ENCODE measurements at places on chromosomes 13 and 19.

- no peak for DNase-seq
Measured at GRCh38 chr19:4510435-4511255, 7.6 kb downstream of the PLIN4 start.

DNA sequence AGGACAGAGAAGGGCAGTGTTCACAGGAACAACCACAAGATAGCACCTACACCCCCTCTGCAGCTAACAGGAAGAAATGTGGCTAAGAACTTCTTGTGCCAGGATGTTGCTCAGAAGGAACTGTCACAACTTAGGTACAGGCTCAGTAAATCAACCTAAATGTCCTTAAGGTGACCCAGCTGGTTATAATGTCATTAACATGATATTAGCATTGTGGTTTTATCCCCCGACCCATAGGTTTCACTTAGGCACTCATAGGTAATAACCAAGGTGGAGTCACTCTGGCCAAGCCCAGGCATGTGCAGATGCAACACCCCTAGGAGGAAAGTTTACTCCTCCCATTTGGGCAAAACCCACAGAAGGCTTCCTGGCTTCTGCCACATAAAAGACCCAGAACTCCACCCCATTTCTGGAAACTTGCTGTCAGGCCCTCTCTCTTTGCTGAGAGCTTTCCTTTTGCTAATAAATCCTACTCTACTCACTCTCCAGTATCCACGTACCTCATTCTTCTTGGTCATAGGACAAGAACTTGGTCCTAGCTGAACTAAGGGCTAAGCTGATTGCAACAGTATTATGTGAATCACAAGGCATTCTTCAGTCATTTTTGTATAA, 951.3 kb downstream of the SLITRK5 start:
- no peak for DNase-seq

DNA sequence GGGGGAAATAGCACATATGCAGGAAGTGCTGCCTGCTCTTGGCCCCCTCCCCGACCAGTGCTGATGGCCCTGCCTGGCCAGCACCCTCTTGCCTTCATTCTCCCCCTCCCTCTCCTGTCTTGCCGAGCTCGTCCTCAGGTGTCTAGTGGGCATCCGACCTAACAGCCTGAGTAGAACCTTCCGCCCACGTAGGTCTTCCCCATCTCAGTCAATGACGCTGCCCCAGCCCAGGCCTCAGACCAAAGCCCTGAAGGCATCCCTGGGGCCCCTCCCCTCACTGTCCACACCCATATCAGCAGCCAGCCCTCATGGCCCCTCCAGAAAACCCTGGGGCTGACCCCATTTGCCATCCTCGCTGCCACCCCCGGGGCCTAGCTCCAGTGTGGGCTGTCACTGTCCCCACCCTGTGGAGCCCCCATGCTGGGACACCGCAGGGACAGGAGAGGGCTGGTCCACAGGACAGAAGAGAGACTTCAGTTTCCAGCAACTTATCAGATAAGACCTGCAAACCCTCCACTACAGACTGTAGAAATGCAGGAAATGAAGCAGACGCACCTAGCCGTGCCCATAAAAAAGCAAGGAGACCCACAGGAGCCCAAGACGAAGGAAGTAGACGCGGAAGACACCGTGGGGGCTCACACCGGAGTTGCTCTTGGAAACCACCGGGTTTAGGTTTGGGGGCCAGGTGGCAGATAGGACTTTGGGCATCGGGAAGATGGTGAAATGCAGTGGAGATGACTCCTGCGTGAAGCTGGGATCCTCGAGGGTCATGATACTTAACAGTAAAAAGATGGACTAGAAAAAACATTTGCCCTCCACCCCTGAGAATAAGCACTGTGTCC, 38.3 kb downstream of the AP1M1 start:
- no peak for DNase-seq

- no peak for DNase-seq
Measured at GRCh38 chr13:43239275-43239840, 216.0 kb downstream of the DNAJC15 start.

- no peak for DNase-seq
Measured at GRCh38 chr19:6041071-6041470, 63.1 kb upstream of the RANBP3 start.

DNA sequence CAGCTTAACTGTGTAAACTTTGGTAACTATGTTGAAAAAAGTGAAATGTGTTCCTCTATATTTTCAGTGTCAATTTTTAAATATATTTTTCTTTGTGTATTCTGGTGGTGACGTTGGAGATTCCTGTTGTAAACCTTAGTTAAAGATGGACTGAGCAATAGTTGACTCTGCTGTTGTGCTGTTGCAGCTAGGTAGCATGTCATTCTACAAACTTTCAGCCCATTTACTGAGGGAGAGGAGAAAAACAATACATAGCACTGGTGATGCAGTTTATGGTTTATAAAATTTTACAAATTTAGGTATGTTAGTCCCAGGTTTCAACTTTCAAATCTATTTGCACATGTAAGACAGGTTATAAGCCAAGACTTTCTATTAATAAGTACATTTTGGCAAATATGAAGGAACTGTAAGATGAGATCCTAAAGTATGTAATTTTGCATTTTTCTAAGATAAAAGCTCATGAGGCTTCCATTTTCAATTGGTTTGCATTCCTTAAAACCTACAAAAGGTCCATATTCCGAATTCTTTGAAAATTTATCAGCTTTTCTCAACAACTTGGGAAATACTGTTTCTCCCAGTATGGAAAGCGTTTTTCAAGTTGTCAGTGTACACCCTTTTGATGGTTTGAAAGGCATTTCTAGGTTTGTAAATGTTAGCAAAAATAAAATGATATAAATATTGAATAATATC, 1.5 kb downstream of the NDFIP2 start:
- DNase-seq, result no peak

GRCh38 chr19:56191711-56192110, 5.9 kb downstream of the ZSCAN5B start:
- no peak for DNase-seq

DNA sequence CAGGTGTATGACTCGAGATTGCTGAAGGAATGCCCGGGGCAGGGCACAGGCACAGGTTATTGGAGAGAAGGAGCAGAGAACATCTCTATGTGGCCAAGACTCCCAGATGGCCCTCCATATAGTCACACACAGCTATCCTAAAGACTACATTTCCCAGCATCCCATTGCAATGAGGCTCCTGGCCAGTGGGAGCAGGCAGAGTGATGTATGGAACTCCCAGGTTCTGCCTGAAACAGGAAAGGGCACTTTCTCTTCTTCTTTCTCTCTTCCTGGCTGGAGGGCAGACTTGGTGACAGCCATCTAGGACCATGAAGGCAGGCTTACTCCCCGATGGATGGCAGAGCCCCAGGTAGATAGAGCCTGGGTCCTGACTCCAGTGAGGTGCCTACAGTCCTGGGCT, 13.5 kb downstream of the PPP1R13L start:
- no peak for DNase-seq

GRCh38 chr13:112857914-112858490, 111.0 kb upstream of the MCF2L start:
- DNase-seq, result no peak

DNA sequence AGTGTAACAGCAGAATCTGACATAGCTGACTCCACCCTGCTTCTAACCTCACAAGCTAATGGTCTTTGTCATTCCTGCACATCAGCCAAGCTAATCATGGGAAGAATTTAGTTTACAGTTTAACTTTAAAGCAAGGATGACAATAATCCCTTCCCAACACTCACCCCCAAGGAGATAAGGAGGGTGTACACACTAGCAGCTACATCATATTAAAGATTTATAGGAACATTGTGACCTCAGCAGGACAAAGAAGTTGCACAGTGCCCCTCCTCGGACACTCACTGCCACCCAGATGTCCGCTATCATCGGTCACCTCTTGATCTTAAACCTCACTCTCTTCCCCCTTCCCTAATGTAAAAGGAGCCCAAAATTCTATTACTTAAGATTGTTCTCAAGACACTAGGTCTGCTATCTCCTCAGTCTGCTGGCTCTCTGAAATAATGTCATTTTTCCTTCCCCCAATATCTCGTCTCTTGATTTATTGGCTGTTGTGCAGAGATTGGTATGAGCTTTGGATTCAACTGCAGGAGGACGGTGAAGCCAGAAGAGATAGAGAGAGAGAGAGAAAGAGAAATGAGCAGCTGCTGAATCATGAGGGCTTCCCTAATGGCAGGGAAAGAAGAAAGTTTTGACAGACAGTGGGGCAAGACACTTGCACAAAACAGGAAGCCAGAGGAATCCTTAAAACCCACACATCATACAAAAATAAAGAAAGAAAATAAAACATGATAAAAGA, 17.5 kb upstream of the FFAR2 start:
- no peak for DNase-seq

GRCh38 chr19:48452289-48453190, 2.8 kb upstream of the KCNJ14 start:
- DNase-seq, result no peak

GRCh38 chr13:98352226-98352625, 175.2 kb upstream of the RNF113B start:
- no peak for DNase-seq

GRCh38 chr13:67226696-67227095, 3.4 kb downstream of the PCDH9 start:
- DNase-seq, result no peak

- DNase-seq, result no peak
Measured at GRCh38 chr19:991174-991931, 7.2 kb downstream of the WDR18 start.

- DNase-seq, result no peak
Measured at GRCh38 chr13:54183166-54183565, 1154.6 kb downstream of the OLFM4 start.

DNA sequence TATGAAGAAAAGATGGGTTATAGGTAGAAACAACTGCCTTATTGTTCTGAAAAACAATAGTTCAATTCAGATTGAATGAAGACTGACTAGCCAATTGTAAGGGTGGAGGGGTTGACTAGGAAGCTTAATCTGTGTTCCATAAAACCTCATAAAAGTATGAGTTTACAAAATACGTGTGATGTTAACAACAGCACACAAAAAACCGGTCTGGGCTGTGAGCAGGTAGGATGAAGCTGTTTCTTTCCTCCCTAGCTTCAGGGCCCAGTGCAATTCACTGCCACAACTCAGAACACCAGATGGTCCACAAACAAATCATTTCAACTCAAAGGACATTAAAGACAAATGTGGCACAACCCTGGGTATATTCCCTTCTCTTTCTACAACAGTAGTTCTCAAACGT, 3.2 kb downstream of the OXGR1 start:
- DNase-seq, result no peak

DNA sequence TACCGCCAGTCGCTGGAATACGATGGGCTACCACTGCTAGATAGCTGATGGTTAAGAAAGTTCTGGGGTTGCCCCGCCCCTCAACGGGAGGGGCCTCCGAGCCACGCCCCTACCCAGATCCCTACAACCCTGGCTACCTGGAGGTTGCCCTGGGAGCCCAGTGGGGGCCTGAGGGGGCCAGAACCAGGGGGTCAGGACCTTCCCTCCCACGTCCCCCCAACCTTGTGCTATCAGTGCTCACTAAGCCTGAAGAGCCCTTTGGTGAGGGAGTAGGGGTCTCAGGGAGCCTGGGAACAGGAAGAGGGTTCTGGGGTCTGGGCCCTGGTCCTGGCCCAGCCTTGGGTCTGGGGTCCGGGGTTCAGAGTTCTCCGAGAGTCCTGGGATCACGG, 8.9 kb downstream of the OCEL1 start:
- DNase-seq, result peak; percentile 45

DNA sequence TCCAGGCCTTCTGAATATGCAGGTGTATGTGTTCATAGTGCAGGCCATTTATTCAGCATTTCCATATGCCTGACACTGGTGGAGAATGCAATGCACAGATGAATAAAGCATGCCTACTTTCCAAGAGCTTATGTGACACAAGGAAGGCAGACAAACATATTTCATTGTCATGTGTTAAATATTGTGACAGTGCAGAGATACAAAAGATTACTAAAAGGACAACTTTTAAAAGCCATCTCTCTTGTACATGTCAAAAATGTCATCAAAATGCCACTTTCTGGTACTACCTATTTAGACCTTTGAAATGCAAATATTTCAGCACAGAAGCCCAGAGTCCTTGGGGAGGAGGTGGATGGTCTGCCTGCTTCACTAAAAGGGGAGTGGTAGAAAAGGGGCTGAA, 254.5 kb downstream of the FGF14 start:
- DNase-seq, result no peak

DNA sequence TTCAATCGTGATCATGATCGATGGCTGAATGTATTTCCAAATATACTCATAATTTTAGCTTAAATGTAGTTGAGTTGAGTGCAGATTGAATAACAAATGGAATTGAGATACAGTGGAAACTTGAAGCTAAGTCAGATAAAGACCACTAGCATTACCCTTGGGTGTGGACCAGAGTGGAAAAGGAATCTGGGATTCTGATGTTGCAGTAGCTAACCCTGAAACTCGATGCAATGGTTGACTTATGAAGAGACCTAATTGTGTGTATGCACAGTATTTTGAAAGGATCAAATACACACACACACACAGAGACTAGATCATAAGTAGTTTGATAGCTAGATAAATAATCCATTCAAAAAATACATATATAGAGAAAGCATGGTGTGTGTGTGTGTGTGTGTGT, 135.8 kb downstream of the RXFP2 start:
- no peak for DNase-seq

DNA sequence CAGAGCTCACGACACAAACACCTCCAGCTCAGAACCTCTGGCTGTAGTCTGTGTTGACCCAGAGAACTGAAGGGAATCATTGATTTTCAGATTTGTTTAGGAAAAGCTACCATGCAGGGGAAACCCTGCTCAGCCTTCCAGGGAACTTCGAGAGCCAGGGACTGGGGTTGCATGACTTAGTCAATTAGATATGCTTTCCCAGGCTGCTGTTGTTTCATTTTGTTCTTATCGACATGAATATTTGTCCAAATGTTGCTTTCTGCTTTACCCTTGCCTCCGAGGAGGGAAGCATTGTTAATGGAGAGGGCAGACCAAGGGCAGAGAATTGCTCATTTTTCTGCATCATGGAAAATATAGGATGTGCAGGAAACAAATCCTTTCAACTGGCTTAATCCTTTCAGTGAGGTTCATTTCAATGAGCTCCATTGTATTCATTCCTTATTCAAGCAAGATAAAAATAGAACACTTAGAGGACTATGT, 82.5 kb downstream of the KLF5 start:
- DNase-seq, result peak; percentile 9

DNA sequence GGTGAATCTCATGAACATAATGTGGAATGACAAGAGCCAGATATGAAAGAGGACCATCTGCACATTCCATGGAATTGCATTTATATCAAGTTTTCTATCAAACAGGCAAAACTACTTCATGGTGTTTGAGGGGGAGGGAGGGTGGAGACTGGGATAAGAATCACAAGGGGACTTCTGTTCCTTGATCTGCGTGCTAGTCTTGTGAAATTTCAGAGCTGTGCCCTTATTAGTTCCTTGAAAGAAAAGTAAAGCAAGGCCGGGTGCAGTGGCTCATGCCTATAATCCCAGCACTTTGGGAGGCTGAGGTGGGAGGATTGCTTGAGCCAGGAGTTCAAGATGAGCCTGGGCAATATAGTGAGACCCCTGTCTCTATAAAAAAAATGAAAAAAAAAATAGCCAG, 30.2 kb upstream of the CEBPG start:
- no peak for DNase-seq

- peak; percentile 52 for DNase-seq
Measured at GRCh38 chr13:74554569-74555275, 420.5 kb upstream of the KLF12 start.

GRCh38 chr19:33660410-33661124, 38.8 kb downstream of the CHST8 start:
- no peak for DNase-seq

Measured in brain (organoid and tissue), 16 donors.